ENCODE measurements at places on chromosomes 3 and 15.

GRCh38 chr3:107837895-107838612 lies 252.8 kb downstream of the CD47 start:
- H3K4me1 ChIP-seq: no peaks in the 10 kb centered on the region
- no peaks in the 10 kb centered on the region for H3K36me3 ChIP-seq
- no peak overlapping the region for H3K27ac ChIP-seq
- DNase-seq: no peak
- H3K4me3 ChIP-seq: no peak overlapping the region

- no peaks in the 10 kb centered on the region for H3K36me3 ChIP-seq
- H3K27ac ChIP-seq: no peak overlapping the region
- no peaks in the 10 kb centered on the region for H3K27me3 ChIP-seq
- no peak for DNase-seq
Measured at GRCh38 chr3:103388214-103388613, 953.4 kb downstream of the ZPLD1 start.

DNA sequence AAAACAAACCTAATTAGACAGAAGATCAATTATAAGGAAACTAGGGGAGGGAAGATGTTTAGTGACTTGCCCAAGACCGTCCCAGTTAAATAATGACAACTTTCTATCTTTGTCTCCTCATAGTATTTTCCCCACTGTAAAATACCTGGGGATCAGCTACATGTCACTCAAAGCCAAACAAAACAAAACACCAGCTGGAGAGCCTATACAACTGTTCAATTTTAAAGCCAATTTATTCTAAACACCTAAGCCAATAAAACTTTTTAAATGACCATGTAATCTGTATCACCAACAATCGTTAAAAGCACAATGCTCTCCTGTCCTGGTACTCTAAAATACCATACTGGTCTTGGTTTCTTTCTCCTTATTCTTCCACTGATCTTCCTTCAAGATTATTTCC lies 168.4 kb downstream of the STAG1 start:
- H3K36me3 ChIP-seq: peaks cover 12% of the 10 kb centered on the region
- H3K4me1 ChIP-seq: no peaks in the 10 kb centered on the region
- no peak overlapping the region for H3K4me3 ChIP-seq
- DNase-seq: no peak
- no peak overlapping the region for H3K27ac ChIP-seq

DNA sequence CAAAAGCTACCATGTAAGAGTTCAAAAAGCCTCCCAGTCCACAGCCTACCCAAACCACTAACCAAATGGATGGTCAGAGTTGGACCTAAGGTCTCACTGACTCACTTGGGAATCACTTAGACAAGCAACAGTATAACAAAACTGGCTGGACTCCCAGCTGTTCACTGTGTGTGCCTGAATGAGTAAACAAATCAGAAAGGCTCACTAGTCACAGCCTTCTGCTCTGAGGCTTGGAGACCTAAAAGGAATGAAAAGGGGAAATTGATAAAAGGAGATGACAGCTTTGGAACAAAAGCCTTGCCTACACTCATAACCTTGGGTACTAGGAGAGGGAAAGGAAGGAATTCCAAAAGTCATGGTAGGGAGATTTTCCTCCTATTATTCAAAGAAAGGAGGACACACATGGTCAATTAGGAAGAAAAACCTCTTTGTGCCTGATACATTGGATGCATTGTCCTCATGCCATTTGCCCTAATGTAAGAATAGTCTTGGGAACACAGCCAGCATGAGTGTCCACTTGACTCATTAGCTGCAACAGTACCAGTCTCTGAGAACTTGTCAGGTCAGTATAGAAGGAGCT lies 92.3 kb downstream of the FRMD5 start:
- peaks cover 17% of the 10 kb centered on the region for H3K4me1 ChIP-seq
- H3K27ac ChIP-seq: no peak overlapping the region
- DNase-seq: no peak
- H3K27me3 ChIP-seq: no peaks in the 10 kb centered on the region
- H3K4me3 ChIP-seq: no peak overlapping the region

Data from heart left ventricle (tissue), 16 donors.